ENCODE measurements at places on chromosomes 4 and X.

DNA sequence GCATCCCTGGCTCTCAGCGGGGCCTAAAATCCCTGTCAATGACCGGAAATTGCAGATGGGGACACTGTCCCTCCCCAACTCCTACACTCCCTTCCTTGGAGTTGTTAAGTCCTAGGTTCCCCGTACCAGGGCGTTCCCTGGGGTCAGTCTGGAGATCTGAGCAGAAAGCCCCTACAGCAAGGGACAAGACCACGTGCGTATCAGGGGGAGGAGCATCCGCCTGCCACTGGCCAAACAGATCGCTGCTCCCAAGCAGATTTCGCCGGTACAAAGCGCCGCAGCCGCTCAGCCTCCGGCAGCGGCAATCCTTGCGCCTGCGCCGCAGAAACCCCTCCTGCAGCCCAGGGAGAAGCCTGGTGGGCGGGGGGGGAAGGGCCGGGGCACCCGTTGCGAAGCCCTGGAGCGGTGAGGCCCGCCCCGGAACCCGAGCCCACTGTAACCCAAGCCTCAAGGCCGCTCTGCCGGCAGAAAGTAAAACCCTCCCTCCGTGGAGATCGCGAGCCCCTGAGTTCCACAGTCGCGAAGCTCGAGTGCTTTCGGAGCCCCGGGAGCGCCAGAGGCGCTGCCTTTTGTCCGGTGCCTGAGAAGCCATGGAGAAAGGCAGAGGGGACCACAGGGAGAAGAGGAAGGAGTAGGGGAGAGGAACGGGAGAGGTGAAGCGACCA lies 2.7 kb downstream of the CRMP1 start:
- DNase-seq: no peak

- peak; percentile 17 for DNase-seq
Measured at GRCh38 chr4:176274441-176274840, 5.4 kb upstream of the ASB5 start.

GRCh38 chr4:19693936-19694570 lies 557.7 kb upstream of the SLIT2 start:
- DNase-seq: no peak

GRCh38 chr4:126004941-126005340 lies 690.2 kb downstream of the FAT4 start:
- no peak for DNase-seq

- no peak for DNase-seq
Measured at GRCh38 chr4:26802790-26803189, 57.9 kb upstream of the STIM2 start.

GRCh38 chr4:150717952-150718351 lies 136.0 kb downstream of the MAB21L2 start:
- DNase-seq: no peak

DNA sequence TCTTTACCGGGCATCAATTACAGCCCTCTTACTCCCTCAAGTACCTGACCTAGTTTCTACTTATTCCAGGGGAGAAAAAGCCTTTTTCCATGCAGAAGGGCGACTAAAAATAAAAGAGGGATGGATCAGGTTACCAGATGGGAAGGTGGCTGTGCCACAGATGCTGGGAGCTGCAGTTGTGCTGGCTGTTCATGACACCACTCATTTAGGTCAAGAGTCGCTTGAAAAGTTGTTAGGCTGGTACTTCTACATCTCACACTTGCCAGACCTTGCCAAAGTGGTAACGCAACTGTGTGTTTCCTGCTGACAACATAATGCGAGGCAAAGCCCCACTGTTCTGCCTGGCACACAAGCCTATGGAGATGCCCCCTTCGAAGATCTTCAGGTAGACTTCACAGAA lies 148.4 kb upstream of the FGF16 start:
- no peak for DNase-seq

- no peak for DNase-seq
Measured at GRCh38 chr4:108540536-108540935, 79.8 kb upstream of the RPL34 start.

DNA sequence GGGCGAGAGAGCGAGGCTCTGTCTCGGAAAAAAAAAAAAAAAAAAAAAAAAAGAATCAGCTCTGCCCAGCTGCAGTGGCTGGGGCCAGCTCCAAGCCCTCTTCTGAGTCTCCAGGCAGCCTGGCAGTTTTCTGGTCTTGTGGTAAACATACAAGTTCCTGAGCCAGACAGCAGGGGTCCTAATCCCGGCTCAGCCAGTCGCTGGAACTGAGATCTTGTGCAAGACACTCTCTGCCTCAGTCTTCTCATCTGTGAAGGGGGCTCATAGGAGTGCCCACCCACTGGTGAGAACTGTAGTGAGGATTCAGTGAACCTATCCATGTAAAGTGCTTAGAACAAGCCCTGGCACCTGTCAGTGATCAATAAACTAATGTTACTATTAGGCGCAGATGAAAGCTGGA lies 41.8 kb downstream of the C4orf50 start:
- no peak for DNase-seq

GRCh38 chr4:54773022-54773421 lies 115.3 kb downstream of the KIT start:
- DNase-seq: no peak

GRCh38 chrX:87572901-87573300 lies 55.3 kb downstream of the KLHL4 start:
- DNase-seq: no peak

DNA sequence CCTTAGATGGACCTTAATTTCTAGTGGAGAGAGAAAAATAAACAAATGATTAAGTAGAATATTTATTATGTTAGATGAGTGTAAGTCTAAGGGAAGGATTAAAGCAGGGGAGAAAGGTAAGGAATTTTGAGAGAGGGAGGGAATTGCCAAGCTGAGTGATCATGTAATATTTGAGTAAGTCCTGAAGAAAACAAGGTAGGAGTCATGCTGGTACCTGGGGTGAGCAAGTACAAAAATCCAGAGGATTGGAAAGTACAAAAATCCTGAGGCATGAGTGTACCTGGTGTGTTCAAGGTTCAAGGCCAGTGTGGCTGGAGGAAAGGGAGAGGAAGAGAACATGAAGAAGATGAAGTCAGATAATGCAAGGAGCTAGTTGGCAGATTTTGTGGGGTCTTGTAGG lies 87.2 kb upstream of the MYOZ2 start:
- no peak for DNase-seq

DNA sequence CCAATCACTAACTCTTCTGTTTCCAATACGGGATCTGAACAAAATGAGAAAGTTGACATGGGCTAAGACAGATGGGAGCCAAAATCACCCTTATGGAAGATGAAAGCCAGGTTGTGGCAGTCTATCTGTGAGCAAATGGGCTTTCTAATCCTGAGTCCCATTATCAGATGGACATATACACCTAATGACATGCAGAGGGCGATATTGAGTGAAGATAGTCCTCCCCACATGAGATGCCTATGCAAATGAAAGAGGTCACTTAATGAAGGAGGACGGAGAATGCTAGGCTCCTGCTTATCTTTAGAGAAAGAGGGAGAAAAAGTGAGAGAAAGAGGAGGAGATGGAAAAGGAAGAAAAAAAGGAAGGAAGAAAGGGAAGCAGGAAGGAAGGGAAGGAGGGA lies 547.5 kb downstream of the NLGN4X start:
- DNase-seq: no peak

- DNase-seq: no peak
Measured at GRCh38 chrX:103248553-103248952, 6.4 kb downstream of the TCEAL8 start.

DNA sequence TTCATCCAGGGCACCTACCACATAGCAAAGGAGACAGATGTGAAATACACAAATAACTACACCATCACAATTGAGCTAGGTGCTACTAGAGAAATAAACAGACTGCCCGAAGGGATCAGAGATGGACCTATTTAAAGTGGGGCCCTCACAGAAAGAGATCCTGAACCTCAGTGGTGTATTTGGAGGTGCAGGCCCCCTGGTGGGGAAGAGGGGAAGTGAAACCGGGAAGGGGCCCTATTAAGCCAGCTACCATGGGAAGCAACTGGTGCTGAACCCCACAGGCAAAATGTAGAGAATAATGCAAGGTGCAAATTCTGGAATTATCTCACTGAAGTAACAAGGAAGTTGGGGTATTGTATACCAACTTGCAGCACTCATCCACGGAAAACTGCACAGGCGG lies 78.6 kb upstream of the FAM9A start:
- no peak for DNase-seq

GRCh38 chr4:37749398-37749988 lies 63.3 kb upstream of the RELL1 start:
- no peak for DNase-seq

DNA sequence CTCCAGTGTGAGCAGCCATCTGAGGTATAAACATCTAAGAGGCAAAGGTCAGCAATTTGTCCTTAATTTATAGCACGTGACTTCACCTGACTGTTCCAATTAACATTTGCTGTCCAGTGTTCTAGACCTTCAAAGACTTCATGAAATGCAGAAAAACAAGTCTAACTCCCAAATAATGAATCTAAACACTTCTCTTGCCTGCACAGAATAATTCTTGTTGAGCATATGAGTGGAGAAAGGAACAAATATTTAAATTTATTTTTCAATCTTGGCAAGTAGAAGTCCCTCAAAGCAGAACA lies 12.0 kb downstream of the RFC1 start:
- no peak for DNase-seq

- no peak for DNase-seq
Measured at GRCh38 chr4:112036886-112037285, 108.4 kb upstream of the FAM241A start.

- no peak for DNase-seq
Measured at GRCh38 chrX:49932791-49933190, 10.4 kb downstream of the CLCN5 start.

GRCh38 chr4:186159613-186160012 lies 31.8 kb upstream of the CYP4V2 start:
- DNase-seq: no peak

- no peak for DNase-seq
Measured at GRCh38 chr4:108337923-108338322, 169.2 kb upstream of the LEF1 start.

- no peak for DNase-seq
Measured at GRCh38 chr4:1409491-1410425, 3.5 kb upstream of the NKX1-1 start.

DNA sequence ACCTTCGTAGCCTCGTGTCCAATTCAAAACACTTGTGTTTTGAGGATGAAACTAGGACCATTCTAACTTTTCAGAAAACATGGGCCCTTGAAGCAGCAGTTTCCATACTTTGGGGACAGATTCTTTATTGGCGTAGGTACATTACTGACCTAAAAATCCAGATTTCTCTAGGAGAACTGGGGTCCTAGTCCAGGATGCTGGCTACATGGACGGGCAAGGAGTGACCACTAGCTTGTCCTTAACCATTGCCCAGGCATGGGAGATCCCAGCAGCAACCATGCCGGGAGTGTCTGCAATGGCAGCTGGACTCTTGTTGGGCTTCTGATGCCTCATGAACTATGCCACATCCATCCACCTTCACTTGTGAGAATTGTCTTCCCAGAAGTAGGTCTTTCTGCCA lies 62.2 kb upstream of the WDR1 start:
- no peak for DNase-seq

DNA sequence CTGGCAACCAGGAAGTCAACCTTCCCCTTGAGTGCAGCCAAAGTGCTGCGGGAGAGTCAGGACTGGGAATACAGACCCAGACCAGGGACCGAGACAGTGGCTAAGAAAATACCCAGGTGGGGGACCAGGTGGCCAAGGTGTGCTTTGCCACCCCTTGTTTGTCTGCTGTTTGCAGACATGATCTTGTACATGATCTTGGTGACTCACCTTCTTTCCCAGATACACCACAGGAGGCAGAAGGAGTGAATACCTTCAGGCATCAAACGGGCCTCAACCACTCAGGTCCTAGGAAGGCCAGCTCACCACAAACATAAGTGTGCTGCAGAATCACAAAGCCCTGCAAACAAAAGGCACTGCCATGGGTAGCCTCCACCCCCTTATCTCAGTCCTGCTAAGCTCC lies 62.0 kb downstream of the CNGA2 start:
- DNase-seq: no peak

DNA sequence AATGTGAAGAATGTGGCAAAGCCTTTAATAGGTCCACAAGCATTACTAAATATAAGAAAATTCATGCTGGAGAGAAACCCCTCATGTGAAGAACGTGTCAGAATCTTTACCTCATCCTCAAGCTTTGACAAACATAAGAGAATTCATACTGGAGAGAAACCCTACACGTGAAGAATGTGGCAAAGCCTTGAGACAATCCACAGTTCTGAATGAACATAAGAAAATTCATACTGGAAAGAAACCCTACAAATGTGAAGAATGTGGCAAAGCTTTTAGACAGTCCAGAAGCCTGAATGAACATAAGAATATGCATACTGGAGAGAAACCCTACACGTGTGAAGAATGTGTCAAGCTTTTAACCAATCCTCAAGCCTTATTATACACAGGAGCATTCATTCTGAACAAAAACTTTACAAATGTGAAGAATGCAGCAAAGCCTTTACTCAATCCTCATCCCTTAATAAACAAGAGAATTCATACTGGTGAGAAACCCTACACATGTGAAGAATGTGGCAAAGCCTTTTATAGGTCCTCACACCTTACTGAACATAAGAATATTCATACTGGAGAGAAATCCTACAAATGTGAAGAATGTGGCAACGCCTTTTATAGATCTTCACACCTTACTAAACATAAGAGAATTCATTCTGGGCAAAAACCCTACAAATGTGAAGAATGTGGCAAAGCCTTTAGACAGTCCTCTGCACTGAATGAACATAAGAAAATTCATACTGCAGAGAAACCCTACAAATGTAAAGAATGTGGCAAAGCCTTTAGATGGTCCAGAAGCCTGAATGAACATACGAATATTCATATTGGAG lies 51.1 kb downstream of the ZNF732 start:
- DNase-seq: no peak

DNA sequence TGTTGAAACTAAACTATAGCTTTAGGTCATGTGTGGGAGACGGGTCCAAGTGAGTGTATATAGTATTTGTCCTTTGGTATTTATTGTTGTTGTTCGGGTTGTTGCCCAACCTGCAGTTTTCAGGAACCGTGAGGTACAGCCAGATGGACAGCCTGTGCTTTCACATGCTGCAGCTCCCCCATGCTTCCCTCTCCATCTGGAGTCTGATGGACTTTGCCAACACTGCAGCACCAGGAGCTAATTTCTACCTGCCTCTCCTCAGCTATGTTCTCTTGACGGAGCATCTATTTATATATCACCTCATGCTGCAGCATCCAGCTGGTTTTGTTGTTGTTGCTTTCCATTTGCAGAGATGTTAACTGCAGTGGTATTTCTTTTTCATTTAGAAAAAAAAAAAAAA lies 80.1 kb downstream of the TLL1 start:
- no peak for DNase-seq

DNA sequence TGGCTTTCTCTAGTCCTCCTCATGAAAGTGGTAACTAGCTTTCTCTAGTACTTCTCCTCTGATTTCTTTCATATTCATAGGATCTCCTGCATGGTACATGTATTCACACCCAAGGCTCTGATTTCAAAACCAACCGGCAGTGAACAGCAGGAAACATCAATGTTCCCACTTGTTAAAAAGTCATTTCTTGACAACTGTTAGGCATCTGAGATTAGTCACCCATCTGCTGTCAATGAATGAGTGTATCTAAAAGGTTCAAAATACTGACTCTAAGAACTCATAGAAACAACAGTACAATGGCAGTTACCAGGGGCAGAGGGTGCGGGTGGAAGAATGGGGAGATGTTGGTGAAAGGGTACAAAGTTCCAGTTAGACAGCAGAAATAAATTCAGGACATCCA lies 31.5 kb upstream of the PUDP start:
- DNase-seq: no peak

All from AG09309 (cell line).